Gastrocnemius medialis (tissue), 4 donors: ENCODE measurements at places on chromosomes 1 and 21. TPM values are rescaled to one million over a fixed set of nuclear protein-coding genes. Genes with fewer than 3 reads are reported as not detected.

GRCh38 chr21:21019681-21020080 lies 21.5 kb downstream of the NCAM2 start:
- DNase-seq: no peak

DNA sequence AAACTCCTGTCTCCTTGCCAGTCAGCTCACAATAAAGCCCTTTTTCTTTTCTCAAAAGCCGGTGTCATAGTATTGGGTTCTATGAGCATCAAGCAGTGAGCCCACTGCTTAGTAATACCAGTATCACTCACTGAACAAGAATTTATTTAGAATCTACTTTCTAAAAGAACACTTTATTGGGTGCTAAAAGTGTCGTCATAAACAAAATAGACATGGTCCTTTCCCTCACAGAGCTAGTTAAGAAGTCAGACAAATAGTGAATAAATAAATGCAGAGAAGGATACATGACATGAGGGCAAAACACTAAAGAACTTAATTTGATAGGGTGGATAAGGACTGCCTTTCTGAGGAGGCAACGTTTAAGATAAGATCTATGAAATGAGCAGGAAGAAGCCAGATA lies 32.2 kb downstream of the EVI5 start:
- DNase-seq: no peak

Gene RUNX3
- total RNA-seq: 1.9 TPM

GRCh38 chr1:228276174-228276831 lies 68.5 kb downstream of the OBSCN start:
- peak; percentile 50 for DNase-seq

- DNase-seq: no peak
These were observed 120.6 kb downstream of the FASLG start for GRCh38 chr1:172779491-172779890.
